Right renal cortex interstitium (tissue), 3 donors: ENCODE measurements at places on chromosomes 5 and 9.

DNA sequence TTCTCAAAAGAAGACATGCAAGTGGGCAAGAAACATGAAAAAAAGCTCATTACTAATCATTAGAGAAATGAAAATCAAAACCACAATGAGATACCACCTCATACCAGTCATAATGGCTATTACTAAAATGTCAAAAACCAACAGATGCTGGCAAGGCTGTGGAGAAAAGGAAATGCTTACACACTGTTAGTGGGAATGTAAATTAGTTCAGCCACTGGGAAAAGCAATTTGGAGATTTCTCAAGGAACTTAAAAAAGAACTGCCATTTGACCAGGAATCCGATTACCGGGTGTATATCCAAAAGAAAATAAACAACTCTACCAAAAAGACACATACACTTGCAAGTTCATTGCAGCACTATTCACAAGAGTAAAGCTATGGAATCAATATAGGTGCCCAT is 595.4 kb upstream of the RIOK2 start:
- DNase-seq: no peak

GRCh38 chr5:101976933-101977332 is 319.2 kb downstream of the SLCO4C1 start:
- no peak for DNase-seq

GRCh38 chr5:154559398-154560276 is 81.6 kb upstream of the HAND1 start:
- DNase-seq: no peak

- DNase-seq: no peak
Observed at GRCh38 chr5:156595132-156595787, 254.8 kb upstream of the PPP1R2B start.

- no peak for DNase-seq
Observed at GRCh38 chr5:119032656-119033055, 38.2 kb upstream of the DMXL1 start.

- no peak for DNase-seq
Observed at GRCh38 chr9:114084282-114085073, 6.4 kb upstream of the AMBP start.

DNA sequence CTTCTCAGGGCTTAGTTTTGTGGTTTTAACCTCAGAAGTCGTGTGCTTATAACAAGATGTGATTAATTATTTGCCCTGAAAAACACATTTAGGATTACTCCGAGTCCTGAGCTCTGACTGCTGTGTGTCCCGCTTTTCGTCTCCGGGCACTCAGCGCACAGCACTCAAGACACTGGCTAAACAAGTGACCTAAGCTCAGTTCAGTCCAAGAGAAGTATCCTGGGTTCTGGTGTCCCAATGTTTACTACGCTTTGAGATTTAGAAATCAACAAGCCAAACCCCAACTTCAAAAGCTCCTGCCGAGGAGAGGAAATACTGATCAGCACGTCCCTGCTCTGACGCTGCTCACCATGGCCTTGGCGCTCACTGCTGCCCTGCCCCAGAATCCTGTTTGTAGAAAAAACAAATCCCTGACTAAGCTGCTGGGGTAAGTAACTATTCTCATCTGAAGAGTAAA is 53.2 kb downstream of the IPPK start:
- DNase-seq: no peak

DNA sequence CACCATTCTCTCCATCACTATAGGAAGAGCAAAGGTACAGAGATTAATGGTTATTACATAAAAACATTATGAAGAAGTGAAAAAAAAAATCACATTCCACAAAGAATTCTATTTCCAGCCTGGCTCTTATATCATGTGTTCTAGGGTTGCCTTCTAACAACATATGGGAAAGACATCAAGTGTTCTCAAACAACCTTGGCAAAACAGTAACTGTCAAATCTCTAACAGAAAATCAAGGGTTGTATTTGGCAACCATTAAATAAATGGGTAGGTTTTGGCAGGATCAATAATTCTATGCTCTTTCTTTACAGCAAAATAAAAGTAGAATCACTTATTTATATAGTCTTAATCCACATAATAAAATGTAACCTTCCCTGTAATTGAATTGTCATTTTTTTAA is 728.9 kb downstream of the MAT2B start:
- DNase-seq: no peak

- DNase-seq: no peak
Observed at GRCh38 chr5:138601444-138601843, 26.2 kb upstream of the HSPA9 start.

- no peak for DNase-seq
Observed at GRCh38 chr9:98017306-98017705, 34.2 kb downstream of the ANP32B start.

GRCh38 chr5:73176250-73176649 is 3.3 kb downstream of the TMEM174 start:
- no peak for DNase-seq
